ENCODE measurements at places on chromosomes 16 and 17. TPM values are rescaled to one million over a fixed set of nuclear protein-coding genes. Genes with fewer than 3 reads are reported as not detected.

DNA sequence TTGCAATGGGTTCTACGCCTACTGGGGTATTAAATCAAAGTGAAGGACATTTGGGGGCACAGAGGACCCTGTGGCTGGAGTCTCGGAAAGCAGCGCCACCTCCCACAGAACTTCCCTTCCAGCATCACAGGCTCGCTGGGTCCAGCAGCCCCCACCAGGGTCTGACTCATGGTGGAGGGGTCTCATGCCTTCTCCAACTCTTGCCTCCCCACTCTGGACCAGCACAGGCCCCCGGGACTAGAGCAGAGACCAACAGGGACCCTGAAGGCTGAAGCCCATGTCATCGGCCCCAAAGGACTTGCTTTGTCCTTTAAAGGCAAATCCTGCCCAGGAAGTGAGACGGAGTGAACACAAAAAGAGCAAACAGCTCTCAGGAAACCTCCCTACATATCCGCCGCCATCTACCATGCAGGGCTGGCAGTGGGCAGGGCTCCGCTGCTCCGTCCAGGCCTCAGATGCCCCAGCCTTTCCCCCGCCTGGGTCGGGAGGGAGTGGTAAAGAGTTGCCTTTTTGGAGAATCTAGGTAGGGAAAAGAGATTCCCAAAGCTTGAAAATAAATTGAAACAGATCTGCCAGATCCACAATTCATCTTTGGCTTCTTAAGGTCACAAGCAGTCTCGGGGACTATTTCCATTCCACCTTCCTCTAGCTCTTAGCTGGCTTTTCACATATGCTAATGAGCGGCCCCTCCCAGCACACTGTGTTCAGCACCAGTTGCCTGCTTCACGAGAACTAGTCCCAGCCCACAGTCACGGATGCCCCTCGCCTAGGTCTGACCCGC lies 2.1 kb upstream of the GPRC5C start:
- DNase-seq, result peak; percentile 72

DNA sequence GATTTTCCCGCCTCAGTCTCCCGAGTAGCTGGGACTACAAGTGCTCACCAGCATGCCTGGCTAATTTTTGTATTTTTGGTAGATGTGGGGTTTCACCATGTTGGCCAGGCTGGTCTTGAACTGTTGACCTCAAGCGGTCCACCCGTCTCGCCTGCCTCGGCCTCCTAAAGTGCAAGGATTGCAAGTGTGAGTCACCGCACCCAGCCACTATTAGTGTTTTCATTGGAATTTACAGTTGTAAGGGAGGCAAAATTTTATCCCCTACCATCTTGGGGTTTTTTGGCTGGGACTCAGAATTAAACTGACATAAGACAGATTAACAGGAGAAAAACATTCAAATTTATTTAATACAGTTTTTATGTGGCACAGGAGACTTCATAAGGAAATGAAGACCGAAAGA lies 12.3 kb upstream of the MYCBPAP start:
- no peak for DNase-seq

DNA sequence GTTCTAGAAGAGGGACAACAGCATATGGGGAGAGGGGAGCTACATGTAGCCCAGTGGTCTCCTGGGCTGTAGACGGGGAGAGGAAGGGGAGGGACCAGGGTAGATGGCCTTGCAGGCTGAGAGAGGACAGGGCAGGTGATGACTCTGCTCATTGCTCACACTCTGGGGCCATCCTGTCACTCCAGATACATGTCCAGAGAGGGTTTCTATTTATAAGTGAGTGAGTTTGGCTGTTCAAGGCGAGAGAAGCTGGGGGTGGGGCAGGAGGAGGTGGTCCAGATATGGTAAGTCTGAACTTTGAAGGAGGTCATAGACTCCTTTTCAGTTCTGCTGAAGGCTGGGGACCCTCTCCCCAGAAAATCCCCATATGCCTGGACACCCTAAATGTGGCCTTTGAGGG lies 22.2 kb downstream of the CACNA1G start:
- DNase-seq, result peak; percentile 75

DNA sequence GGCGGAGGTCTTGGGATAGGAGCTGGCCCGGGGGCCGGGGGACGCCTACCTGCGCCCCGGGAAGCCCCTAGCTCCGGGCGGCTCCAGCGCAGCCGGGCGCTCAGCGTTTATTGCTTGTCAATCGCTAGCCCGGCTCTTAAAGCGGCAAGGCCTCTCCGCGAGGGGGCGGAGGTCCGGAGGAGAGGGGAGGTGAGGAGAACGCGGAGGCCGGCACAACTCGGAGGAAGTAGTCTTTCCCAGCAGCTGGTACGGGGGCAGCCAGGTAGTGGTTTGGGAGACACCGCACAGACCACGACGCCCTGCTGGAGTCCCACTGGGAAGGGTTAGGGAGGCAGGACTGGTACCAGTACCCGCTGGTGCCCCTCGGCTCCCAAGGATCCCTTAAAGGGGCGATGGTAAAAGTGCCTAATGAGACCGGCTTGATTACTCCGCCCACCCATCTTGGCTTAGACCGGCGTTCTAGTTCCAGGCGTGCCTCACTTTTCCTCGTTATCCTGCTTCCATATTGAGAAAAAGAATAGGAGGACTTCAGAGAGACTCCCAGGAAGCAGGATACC lies at the start of gene MPP2:
TSS of gene MPP2 (minus strand) at position 112 of the 557 bp plus-strand sequence. CDS start 3,076 bp downstream, outside the sequence.
- DNase-seq, result peak; percentile 68

- DNase-seq, result no peak
These were observed 102.0 kb upstream of the ADAMTS18 start for GRCh38 chr16:77536809-77537208.

The MPDU1 gene
- 43.7 TPM for polyA plus RNA-seq

- peak; percentile 50 for DNase-seq
These were observed 7.3 kb upstream of the DDX52 start for GRCh38 chr17:37650419-37651003.

The GGT6 gene
- not detected for polyA plus RNA-seq

The PSMB3 gene
- 247 TPM for polyA plus RNA-seq

- DNase-seq, result peak; percentile 100
These were observed at the start of gene NFE2L1 for GRCh38 chr17:48047741-48048383. NFE2L1 (plus strand) TSS chr17:48048359; CDS start chr17:48051119, 2,760 bp downstream.

GRCh38 chr16:78461496-78462287 lies 362.2 kb downstream of the WWOX start:
- no peak for DNase-seq

- DNase-seq, result no peak
These were observed 41.8 kb downstream of the CYB5D2 start for GRCh38 chr17:4184811-4185210.

DNA sequence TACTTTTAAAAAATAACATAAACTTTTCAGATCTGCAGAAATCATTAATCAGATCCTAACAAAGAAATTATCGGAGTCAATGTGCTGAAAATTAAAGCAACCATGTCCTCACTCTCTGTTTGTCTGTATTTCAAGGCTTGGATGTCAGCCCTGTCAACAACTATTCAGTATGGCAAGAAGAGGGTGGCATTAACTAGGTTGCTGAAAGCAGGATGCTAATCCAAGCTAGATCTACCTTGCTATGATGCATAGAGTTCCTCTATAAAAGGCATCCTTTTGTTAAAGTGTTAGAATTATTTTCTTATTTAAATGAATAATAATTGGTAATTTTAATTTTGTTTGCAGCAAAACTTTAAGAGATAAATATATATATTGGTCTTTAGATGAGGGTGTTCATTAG lies 800.8 kb downstream of the CDH11 start:
- no peak for DNase-seq

GRCh38 chr16:66326991-66327513 lies 39.4 kb upstream of the CDH5 start:
- DNase-seq, result no peak

GRCh38 chr17:82445542-82445941 lies 5.0 kb downstream of the CYBC1 start:
- DNase-seq, result no peak

DNA sequence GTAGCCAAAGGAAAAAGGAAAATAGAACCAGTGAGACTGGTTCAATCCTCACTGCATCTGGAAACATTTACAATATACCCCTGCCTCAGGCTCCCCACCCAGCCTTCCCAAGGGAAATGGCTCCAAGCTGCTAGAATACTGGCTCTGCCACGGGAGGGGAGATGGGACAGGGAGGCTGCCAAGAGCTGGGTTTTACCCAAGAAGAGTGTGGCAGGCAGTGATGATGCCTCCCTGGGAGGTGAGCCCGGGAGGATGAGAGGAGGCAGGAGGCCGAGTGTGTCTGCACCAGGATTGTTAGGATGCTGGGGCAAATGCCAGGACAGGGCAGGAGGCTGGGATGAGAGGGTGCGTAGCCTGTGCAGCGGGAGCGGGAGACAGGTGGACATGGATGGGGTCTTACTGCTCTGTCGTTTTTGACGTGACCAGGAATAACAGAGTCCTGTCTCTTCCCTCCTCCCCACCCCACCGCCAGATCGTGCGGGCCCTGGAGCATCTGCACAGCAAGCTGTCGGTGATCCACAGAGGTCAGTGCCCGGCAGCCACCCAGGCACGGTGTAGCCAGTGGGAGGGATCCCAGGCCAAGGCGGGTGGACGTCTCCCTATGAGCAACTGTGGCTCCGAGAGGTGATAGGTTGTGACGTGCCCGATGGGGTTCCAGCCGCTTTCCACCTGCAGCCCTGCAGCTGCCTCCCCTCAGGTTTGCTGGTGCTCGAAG lies 18.4 kb downstream of the MAP2K3 start:
- peak; percentile 63 for DNase-seq

The RRAD gene
- 375 TPM for polyA plus RNA-seq

GRCh38 chr17:17377071-17377967 lies 74.1 kb downstream of the NT5M start:
- DNase-seq, result peak; percentile 40

- DNase-seq, result no peak
These were observed 5.8 kb downstream of the SCGB1C2 start for GRCh38 chr17:142876-143784.

- DNase-seq, result no peak
These were observed 144.6 kb downstream of the DNAH9 start for GRCh38 chr17:11742886-11743285.

The TTLL6 gene
- polyA plus RNA-seq, result 0.27 TPM

The GLTPD2 gene
- polyA plus RNA-seq, result not detected

- no peak for DNase-seq
These were observed 467.2 kb downstream of the CDH8 start for GRCh38 chr16:61569028-61569427.

The CCDC78 gene
- 0.48 TPM for polyA plus RNA-seq

DNA sequence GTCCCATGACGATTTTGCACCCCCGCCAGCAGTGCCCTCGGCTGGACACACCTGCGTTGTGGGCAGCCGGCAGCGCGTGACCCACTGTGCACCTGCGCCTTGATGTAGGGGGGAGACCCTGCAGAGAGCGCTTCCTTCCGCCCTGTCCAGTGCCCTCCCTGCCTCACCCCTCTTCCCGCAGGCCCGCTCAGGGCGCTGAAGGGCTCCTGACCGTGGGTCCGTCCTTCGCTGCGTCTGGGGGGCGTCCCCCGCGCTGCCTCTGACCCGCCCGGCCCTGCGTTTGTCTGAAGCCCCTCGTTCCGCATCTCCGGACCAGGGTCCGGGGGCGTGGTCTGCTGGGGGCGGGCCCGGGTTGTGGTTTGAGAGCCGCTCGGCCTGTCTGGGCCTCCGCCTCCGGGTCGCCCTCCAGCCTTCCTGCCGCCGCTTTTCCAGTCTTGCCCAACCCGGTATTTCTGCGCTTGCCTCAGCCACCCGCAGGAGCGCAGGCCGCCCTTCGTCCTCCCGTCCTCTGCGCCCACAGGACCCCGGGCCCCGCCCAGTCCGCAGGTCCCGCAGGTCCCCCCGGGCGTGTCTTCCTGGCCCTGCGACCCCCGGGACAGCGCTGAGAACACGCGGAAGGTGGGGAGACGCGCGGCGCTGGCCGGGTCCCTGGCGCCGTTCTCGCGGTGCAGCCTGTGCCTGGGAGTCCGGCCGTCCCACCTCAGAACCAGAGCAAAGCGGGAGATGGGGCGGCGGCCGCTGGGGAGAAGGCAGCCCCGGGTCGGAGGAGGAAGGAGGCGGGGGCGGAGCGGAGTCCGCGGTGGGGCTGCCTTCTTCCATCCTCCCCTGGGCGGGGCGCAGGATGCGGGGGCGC lies 4.0 kb upstream of the IL17C start:
- peak; percentile 84 for DNase-seq

GRCh38 chr16:57282510-57283213 lies 1.8 kb downstream of the PLLP start:
- DNase-seq, result no peak

GRCh38 chr16:55376567-55377167 lies 52.7 kb downstream of the IRX6 start:
- DNase-seq, result no peak

The ST6GALNAC1 gene
- 2.5 TPM for polyA plus RNA-seq

DNA sequence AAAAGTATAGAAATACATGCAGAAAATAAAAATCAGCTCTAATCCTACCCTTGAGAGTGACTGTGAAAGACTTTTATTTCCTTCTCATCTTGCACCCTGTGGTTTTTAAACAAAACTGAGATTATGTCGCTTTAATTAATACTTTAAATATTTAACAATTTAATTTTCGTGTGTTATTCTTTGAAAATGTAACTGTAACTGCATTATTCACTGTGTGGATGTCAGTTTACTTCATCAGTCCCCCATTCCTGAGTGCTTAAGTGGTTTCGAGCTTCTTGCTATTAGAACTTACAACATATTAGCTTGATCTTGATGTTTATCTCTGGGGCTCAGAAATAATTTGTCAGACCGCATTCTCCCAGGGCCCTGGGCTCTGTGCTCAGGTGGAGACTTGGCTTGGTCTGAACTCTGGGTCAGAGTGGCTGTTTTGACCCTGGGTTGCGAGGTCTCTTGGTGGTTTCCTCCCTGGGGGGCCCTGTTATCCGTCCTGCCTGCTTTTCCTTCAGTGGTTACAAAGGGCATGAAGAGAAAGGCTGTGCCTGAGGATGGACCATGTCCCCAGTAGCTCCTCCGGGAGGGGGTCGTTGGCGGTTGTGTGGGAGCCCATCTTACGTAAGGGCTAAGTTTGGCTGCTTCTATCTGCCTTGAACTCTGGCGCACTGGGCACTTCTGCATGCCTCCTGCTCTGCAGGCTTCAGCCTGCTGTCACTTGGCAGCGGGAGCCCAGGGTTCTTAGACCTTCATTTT lies 25.7 kb downstream of the AKAP1 start:
- peak; percentile 68 for DNase-seq

The GSDMA gene
- not detected for polyA plus RNA-seq

GRCh38 chr16:55364811-55365210 lies 40.8 kb downstream of the IRX6 start:
- DNase-seq, result no peak

The ITGAX gene
- polyA plus RNA-seq, result 1.1 TPM

The MEOX1 gene
- 11.2 TPM for polyA plus RNA-seq

- DNase-seq, result no peak
These were observed 3.8 kb downstream of the FUS start for GRCh38 chr16:31183432-31184428.

The RGS11 gene
- 15.5 TPM for polyA plus RNA-seq

The GCGR gene
- polyA plus RNA-seq, result not detected

DNA sequence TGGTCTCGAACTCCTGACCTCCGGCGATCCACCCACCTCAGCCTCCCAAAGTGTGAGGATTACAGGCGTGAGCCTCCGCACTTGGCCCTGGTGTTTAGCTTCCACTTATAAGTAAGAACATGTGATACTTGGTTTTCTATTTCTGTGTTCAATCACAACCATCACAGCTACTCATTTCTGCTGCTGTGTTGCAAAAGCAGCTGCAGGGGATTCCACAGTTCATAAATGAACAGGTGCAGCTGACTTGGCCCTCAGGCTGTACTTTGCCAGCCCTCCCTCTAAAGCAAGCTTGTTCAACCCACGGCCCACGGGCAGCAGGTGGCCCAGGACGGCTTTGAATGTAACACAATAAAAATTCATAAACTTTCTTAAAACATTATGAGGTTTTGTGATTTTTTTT lies 79.2 kb downstream of the SLC39A11 start:
- no peak for DNase-seq

- no peak for DNase-seq
These were observed 14.9 kb upstream of the CLEC18A start for GRCh38 chr16:69936252-69936651.

The ZNF286A gene
- 13.0 TPM for polyA plus RNA-seq

Measured in right cardiac atrium (tissue), 5 donors.